CD4-positive, alpha-beta T cell treated with Interleukin-4 for 4 hours (primary cell): ENCODE measurements at places on chromosomes 11 and 22.

GRCh38 chr11:134779179-134779578, 367.1 kb upstream of the B3GAT1 start:
- no peak for DNase-seq

DNA sequence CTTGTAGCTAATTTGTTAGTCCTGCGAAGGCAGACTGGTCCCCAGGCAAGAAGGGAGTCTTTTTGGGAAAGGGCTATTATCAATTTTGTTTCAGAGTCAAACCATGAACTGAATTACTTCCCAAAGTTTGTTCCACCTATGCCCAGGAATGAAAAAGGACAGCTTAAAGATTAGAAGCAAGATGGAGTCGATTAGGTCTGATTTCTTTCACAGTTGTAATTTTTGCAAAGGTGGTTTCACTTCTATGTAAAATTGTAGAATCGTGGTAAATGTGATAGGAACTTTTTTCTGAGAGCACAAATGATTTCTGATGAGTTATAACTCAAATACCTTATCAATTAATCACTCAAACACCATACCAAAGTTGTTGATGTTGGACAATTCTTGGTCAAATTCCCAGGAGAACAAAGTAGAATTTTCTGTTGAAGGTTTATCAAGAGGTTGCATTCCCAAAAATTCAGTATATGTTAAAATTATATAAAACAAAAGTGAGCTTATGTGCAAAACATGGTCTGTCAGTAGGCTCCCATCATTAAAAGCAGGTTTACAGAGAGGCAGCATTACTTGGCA, 2.9 kb upstream of the CTSC start:
- no peak for DNase-seq

DNA sequence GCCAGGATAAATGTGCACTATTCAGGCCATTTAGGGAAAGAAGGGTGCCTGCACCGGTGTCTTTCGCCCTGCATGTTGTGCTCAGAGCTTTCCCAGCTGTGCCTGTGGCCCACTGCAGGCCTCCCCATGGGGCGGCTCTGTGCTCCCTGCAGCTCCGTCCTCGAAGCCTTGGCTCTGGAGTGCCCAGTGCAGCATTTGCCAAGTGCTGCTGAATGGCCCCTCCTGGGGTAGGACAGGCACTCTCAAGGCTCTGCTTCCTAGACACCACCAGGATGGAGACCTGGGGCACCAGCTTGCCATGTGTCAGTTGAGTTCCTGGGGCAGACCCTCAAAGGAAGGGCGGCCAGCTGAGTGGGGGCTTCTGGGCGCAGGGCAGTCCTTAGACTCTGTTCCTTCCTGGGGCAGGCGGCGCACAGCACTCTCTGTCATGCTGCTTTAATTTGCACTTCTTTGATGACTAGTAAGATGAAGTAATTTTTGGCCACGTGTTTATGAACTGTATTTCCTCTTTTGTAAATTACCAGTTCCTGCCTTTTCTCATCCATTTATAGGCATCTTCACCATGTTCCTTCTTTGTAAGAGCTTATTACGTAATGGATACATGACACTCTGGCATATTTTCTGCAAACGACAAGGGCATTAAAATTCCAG, 32.1 kb upstream of the GNB1L start:
- DNase-seq = peak; percentile 62

- DNase-seq = peak; percentile 2
Measured at GRCh38 chr11:124481365-124482323, 36.1 kb upstream of the OR8B8 start.

DNA sequence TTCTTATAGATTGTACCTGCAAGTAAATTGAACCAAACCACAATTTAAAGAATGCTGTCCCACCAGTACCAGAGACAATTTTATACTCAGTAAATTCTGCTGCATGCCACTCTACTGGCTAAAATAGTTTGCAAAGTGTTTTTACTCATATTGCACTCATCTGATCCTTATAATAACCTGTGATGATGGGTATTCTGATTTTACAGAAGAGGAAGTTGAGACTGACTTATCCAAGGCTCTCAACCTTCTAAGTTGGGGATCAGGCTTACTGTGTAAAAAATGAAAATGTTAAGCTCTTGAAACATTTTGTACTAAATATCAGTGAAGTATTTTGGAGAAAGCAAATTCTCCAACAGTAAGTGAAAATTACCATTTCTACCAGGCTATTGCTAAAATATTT, 37.9 kb downstream of the RNF169 start:
- DNase-seq = no peak

DNA sequence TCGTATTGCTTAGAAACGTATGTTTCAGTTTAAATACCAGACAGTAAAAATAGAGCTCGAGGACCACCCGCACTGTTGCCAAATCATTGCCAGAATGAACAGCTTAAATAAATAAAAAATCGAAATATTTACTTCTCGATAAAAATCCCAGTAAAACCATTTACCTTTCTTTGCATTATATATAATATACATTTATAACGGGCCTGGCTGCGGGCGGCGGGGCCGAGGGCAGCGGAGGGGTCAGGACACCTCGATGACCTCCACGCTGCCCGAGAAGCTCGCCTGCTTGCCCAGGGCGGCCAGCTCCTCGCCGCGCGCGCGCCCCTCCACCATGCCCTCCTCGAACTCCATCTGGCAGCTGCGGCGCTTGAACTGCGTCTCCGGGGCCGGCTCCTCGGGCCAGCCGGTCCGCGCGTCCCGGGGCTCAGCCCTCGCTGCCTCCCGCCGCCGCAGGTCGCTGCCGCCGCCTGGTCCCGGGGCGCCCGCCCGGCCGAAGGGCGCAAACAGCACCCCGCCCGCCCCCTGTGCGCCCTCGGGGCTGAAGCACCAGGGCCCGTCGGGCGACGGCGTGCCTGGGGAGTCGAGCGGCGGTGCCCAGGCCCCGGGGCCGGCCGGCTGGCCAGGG, 15.7 kb downstream of the DUSP8 start:
- no peak for DNase-seq

- DNase-seq = no peak
Measured at GRCh38 chr11:75429641-75429901, 3.4 kb downstream of the KLHL35 start.

DNA sequence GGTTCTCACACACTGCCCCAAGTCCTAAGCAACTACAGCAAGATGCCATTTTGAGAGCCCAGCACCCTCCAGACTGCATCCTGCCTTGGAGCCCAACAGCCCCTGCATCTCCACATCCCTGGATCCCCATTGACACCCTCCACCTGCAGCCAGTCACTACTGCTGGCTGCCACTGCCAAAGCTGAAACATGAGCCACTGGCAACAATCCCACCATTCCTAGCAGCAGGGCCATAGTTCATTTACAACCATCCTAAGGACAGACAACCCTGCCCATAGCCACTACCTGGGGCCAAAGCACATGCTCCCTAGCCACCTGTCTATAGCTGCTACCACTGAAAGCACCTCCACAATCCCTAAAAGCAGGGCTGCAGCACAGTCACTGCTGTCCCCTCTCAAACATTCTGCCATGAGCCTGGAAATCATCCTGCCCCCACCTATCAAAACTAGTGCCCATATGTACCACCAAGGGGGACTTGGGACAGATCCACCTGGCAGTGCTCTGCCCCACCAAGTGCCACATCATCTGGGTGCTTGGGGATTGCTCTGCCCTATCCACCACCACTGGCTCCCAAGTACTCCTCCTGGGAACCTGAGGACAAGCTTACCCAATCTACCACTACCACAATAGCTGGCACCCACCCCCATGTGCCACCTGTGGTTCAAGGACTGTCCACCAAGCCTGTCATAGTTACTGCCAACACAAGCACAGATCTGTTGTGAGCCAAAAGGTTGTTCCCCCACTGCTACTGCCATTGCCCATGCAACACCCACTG, 138.8 kb upstream of the SOX6 start:
- no peak for DNase-seq
